ENCODE measurements at places on chromosomes 6 and 20. TPM values are rescaled to one million over a fixed set of nuclear protein-coding genes. Genes with fewer than 3 reads are reported as not detected.

EPHA7 gene
- total RNA-seq = 35.8 TPM

OTOR gene
- not detected for total RNA-seq

NT5E gene
- 0.28 TPM for total RNA-seq

TAGAP gene
- not detected for total RNA-seq

PHACTR2 gene
- total RNA-seq = 17.9 TPM

PDE10A gene
- total RNA-seq = 26.2 TPM

ID1 gene
- total RNA-seq = 5.8 TPM

PFDN4 gene
- total RNA-seq = 32.0 TPM

GRCh38 chr6:159056432-159056831 is 11.6 kb upstream of the TAGAP start:
- H3K4me3 ChIP-seq = no peak overlapping the region
- H3K36me3 ChIP-seq = no peaks in the 10 kb centered on the region
- peaks cover 19% of the 10 kb centered on the region for H3K27me3 ChIP-seq

Data from neural crest cell (in vitro differentiated cells).